ENCODE measurements at places on chromosomes 11 and 22. TPM values are rescaled to one million over a fixed set of nuclear protein-coding genes. Genes with fewer than 3 reads are reported as not detected.

FOLR3 gene
- total RNA-seq = 0.99 TPM

GRCh38 chr11:8285228-8285627, 21.6 kb upstream of the LMO1 start:
- H3K4me1 ChIP-seq = no peaks in the 10 kb centered on the region
- no peak for DNase-seq
- H3K4me3 ChIP-seq = no peak overlapping the region

MPZL3 gene
- 0.33 TPM for total RNA-seq

SGSM1 gene
- total RNA-seq = not detected

- H3K4me1 ChIP-seq = no peaks in the 10 kb centered on the region
- H3K27me3 ChIP-seq = peaks cover 8% of the 10 kb centered on the region
- H3K4me3 ChIP-seq = no peak overlapping the region
- DNase-seq = no peak
These were observed 614 bp upstream of the ASCL2 start for GRCh38 chr11:2271077-2271326.

TCN1 gene
- total RNA-seq = not detected

DNA sequence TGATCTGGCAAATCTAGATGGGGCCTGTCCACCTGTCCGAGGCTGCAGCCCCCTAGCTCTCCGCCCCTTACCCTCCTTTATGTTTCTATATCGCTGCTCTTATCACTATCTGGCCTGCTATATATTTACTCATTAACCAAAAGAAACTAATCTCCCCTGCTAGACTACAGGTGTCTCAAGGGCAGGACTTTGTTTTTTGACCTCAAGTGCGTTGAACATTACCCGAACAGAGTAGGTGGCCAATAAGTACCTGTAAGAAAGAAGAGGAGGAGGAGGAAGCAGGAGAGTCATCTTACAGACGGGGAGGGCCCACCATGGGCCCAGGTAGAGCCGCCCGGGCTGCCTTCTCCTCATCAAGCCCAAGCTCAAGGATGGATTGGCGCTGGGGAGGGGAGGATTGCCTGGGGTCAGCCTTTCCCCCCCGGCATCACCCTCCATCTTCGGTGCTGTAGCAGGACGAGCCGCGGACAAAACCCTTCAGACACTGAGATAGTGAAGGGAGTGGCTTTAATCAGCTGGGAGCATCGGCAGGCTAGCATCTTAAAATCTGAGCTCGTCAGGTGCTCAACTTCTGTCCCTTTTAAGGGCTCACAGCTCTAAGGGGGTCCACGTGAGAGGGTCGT, 1.2 kb upstream of the P2RY6 start:
- peaks cover 14% of the 10 kb centered on the region for H3K27me3 ChIP-seq
- no peak for DNase-seq
- no peak overlapping the region for H3K27ac ChIP-seq

CRYBB2 gene
- total RNA-seq = not detected

DGAT2 gene
- 2.3 TPM for total RNA-seq

GRCh38 chr11:358129-358800, 11.0 kb upstream of the B4GALNT4 start:
- peaks cover 9% of the 10 kb centered on the region for H3K27me3 ChIP-seq
- peaks cover 8% of the 10 kb centered on the region for H3K4me1 ChIP-seq
- peaks cover 2% of the 10 kb centered on the region for H3K36me3 ChIP-seq
- DNase-seq = no peak

DNA sequence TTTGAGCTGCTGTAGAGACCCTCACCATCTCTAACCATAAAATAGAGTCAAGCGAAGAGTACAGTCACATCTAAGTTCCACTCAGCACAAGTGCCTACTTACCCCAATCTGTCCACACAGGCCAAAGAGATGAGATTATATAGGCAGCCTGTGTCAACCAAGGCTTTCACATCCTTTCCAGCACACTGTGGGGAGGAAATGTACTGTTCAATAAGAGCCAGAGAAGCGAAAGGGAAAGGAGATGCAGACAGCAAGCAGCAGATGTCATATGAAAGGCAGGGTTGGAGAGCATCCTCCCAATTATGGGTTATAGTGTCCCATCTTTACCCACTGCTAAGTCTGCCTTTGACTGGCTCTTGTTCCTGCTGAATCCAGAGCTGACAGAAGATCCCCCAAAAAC, 16.4 kb downstream of the NRIP3 start:
- no peaks in the 10 kb centered on the region for H3K36me3 ChIP-seq
- H3K27ac ChIP-seq = no peak overlapping the region
- no peaks in the 10 kb centered on the region for H3K27me3 ChIP-seq
- peaks cover 9% of the 10 kb centered on the region for H3K4me1 ChIP-seq
- no peak overlapping the region for H3K4me3 ChIP-seq

JOSD1 gene
- total RNA-seq = 59.1 TPM

DNA sequence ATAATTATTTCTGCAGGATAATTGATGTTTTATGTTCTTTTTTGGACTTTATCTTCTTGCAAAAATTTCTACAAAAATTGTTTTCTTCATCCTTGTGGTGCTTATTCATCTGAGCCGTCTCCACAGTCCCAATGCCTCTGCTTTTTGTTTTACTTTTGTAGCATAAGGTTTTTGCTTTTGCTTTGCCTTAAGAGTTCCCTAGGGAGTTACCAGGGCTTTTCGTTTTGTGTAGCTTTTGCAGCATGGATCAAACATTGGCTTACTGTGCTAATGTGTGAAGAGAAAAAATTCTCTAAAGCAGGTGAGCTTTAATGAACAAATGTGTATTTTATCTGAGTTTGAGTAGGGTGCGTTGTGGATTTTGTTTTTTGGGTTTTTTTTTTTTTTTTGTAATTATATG, 11.8 kb downstream of the XBP1 start:
- H3K4me3 ChIP-seq = no peak overlapping the region
- no peak overlapping the region for H3K27ac ChIP-seq
- peaks cover 6% of the 10 kb centered on the region for H3K36me3 ChIP-seq
- no peaks in the 10 kb centered on the region for H3K4me1 ChIP-seq
- DNase-seq = no peak
- H3K27me3 ChIP-seq = no peaks in the 10 kb centered on the region

CHST1 gene
- total RNA-seq = under 0.01 TPM

ATL3 gene
- total RNA-seq = 120 TPM
